Stimulated activated CD8-positive, alpha-beta memory T cell treated with anti-CD3 and anti-CD28 coated beads, Interleukin-7, amount 100 ng/mL, for 48 hours (primary cell): ENCODE measurements at places on chromosomes 3 and 15.

GRCh38 chr15:40891810-40892446 is 2.3 kb upstream of the VPS18 start:
- no peak for DNase-seq

DNA sequence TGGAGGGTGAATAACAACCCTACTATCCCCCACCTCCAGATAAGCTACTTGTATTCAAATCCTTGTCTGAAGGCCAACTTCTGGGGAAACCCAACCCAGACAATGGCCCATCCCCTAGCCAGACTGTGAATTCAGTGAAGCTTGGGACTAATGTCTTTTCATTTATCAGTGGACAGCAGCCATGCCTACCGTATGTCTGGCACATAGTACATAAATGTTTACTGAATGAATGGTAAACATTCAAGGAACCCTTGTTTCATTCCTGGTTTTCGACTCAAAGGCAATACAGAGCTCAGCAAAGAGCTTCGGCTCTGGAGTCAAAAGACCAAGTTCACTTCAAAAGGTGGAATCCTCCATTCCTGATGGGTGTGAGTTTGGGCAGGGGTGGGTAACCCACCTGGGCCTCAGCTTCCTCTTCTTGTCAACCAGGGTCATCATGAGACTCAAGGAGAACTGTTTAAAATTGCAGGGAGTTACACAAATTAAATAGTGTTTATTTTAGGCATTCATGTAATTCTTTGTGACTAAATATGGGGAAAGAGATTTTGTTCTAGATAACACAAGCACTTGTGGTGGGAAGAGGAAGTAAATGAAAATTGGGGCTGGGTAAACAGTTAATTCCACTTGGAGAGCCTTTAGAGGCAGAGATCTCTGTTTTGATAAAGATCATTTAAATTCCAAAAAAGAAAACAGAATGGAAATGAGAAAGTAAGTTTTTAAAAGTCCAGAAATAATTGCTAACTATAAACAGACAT is 303.7 kb upstream of the WNT5A start:
- DNase-seq, result no peak

DNA sequence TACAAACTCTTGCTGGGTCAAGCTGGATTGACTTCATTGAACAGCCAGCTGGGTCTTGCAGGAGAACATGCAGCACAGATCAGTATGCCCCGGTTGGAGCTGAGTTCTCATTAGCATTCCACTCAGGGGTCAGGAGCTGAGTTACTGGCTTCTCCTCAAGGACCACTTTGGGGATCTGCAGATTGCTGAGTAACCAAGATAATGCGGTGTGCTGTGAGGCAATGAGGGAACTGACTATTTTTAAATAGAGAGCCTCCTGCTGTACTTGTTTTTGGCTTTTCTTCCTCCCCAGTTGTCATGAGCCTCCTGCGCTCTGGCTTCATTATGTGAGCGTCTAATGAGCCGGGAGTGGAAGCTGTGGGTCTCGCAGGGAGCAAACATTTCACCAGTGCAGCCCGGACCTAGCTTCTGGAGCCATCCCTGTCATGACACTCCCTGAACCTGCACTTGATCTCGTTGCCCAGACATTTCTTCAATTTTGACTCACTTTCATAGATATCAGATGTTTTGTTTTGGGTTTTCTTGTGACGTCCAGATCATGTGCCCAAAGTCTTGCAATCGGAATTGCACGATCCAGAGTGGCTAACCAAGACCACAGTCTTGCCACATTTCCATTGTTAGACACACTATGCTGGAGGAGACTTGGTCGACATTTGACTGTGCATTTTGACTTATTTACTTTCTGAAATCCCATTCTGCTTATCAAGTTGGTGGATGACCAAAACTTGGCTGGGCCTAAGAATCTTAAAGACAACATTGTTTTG is 327.2 kb downstream of the LRTM1 start:
- no peak for DNase-seq

GRCh38 chr3:13951184-13951583 is 71.3 kb upstream of the WNT7A start:
- DNase-seq, result no peak

GRCh38 chr15:50057905-50058639 is 61.0 kb downstream of the ATP8B4 start:
- DNase-seq, result no peak

DNA sequence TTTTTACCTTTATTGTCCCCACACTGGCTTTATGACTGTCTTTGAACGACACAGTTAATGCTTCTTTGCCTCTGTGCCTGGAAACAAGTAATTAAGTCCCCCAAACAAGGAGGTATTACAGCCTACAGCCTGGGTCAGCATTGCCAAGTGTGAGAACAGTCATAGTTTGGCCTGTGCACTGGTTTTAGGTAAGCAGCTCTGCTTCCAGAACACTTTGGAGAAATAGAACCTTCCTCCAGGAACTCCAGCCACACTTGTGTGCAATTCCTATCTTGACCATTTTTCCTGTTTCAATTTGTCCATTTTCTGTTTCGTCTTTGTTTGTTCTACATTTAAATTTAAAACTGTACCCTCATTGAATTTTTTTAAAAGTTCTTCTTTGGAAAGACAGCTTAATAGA is 568.2 kb downstream of the TUSC7 start:
- no peak for DNase-seq

- no peak for DNase-seq
Measured at GRCh38 chr3:123291404-123291803, 89.7 kb downstream of the SEC22A start.

GRCh38 chr3:13890377-13891016 is 10.6 kb upstream of the WNT7A start:
- no peak for DNase-seq

- no peak for DNase-seq
Measured at GRCh38 chr3:73600293-73600938, 24.3 kb downstream of the PDZRN3 start.

DNA sequence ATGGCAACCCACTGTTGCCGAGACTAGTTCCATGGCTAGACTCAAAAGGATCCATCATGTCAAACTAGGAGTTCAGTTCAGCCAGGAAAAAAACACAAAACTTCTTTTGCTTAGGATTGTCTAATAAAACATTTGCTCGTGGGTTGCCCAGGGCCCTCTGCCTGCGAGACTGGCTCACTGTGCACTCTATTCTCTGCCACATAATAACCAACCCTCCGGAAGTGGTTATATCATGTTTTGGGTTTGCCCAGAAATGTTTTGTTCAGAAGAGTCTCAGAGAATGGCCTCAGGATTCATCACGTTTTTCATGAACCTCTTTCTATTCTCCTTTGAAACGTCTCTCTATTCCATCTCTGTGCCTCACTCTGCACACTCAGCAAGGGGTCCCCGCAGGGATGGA is 216.1 kb downstream of the SV2B start:
- no peak for DNase-seq

- DNase-seq, result no peak
Measured at GRCh38 chr3:135771760-135772159, 193.8 kb upstream of the PPP2R3A start.

DNA sequence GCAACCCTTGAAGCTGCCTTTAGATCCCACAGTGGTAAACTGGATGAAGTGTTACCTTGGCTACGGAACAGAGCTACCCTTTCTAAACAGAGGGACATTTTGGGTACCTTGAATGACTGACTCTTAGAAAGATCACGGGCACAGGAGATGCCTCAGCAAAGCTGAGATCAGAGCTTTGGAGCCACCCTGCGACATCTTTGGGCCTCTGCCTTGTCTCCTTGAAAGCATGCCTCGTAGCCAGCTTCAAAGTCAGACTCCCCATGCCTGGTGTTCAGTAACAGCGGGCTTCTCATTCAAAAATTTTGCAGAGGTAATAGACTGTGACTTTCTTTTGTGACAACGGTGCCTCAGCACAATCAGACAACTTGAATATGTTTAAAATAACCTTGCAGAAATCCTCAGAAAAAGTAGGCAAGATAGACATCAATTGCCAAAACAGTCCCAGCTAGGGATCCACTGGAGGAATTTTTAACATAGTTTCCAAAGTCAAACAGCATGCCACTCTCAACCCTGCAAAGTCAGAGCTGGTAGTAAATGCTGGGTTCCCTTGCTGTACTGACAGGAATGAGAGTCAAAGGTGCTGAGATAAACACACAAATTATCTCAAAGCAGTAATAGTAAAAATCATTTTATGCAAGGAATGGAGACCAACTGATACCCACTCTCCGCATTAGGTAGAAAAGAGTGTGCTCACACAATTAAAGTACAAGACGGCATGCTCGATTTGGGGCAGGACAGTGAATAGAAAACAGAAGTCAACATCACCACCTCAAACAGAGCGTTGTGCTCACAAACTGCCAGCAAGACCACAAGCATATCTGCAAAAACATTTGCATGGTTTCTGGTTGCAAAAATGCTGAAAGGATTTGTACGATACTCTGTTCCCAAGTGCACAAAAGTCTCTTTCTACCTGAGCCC is 82.1 kb downstream of the MYO1E start:
- no peak for DNase-seq

GRCh38 chr3:41405466-41405865 is 206.2 kb downstream of the CTNNB1 start:
- DNase-seq, result no peak

GRCh38 chr3:156448300-156448699 is 106.6 kb downstream of the SSR3 start:
- DNase-seq, result peak; percentile 9

DNA sequence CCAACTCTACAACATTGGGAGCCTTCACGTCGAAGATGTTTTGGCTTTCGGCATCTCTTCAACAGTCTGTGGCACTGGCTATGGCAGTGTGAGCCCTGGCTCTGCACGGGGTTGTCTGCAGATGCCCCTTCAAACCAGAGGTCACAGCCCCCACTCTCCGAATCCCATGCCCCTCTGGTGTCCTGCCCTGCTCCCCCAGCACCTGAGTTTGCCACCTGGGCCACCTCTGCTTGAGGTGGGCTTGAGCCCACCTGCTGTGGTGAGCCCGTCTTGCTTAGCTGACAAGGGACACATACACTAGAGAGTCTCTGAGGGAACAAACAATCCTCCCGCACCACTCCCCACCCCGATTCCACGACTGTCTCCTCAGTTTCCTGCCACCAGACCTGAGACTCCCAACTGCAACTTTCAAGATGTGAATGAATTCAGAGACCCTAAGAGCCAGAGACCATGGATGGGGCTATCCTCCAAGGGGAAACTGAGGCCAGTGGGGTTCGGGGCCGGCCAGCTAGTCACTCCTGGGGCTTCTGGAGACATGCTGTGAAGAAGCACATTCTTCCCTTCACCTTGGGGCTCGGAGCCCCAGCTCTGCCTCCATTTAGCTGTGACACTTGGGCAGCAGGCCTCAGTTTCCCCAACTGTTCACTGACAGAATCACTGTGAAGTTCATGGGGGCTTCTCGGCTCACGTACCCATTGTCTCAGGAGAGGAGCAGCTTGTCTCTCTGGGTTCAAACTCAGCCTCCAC is 44.6 kb downstream of the TPRA1 start:
- DNase-seq, result no peak

- DNase-seq, result no peak
Measured at GRCh38 chr15:92158426-92158825, 235.3 kb upstream of the ST8SIA2 start.

GRCh38 chr3:165197481-165197800 is 1.3 kb upstream of the SLITRK3 start:
- DNase-seq, result no peak

DNA sequence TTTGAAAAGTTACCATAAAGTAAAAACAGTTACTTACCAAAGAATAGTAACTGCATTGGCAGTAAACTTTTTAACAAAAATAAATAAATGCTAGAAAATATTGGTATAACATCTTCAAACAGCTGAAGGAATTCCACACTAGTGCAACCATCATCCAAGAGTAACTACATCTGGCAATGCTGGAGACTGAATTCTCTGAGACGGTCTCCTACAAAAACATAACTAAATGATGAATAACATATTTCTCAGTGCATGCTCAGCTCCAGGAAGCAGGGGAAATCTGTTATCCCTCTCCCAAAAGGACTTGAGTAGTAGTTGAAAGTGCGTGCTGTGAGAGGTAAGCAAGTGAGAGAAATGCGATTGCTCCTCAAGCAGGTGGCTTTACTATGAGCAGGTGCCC is 526.8 kb upstream of the CCDC54 start:
- DNase-seq, result no peak

DNA sequence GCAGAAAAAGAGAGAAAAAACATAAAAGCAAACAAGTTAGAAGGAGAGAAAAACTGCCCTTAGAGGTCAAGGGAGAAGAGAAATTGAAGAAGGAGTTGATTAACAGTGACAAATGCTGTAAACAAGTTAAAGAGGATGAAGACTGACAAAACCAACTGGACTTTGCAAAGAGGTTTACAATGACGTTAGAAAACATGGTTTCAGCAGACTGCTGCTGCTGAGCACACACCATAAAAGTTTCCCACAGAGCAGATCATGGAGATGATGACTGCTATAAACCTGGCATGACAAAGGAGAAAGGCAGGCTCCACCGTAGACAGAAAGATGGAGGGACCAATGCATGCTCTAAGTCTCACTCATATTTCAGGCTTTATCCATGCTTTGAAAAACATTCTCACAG is 78.7 kb downstream of the POLQ start:
- DNase-seq, result no peak

DNA sequence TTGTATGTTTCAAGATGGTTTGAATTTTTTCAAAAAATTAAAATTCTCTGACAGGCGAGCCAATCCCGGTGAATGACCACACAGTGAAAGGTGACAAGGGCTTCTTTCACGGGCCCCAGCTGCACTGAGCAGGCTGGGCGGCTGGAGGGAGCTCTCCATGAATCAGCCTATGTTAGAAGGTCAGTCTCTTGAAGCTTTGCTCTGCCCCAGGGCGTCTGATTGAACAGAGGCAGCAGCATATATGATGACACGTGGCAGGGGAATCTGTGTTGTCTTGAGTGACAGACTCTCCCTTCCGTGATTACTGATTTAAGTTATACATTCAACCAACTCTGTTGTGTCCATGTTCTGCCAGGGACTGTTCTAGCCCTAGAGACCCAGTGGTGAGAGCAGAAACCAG is 51.5 kb downstream of the ISG20 start:
- no peak for DNase-seq

DNA sequence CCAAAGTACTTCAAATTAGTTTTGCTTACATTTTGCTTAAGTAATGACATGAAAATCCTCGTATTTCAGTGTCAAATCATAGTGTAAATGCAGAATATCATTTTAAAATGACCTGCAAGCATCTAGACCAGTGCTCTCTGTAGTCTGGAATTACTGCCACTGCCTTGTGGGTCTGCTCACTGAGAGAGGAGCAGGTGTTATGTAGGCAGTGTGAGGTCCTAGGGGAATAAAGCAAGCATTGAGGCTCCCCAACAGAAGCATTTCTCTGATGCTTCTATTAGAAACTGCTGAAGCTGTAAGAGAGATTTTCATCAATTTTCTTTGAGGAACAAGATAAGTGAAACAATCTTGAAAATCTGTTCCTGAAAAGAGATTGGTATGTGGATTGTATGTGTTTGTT is 253.2 kb downstream of the BBX start:
- no peak for DNase-seq

DNA sequence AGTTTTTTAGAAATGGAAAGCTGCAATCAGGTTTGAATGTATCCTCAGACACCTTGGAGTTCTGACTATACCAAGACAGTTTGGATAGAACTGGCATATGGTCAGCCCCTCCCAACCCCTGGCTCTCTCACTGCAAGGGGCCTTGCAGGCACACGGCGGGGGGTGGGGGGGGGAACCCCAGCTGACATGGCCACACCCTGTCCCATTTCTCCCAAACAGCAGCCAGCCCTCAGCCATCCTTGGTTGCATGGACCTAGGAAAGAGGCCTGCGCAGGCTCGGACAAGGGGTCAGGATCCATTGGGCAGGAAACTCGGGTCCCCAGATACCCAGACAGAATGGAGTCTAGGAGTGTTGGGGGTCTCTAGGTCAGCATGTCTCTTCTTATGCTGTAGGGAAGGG is 14.5 kb downstream of the CAND2 start:
- no peak for DNase-seq

GRCh38 chr3:187679638-187680396 is 9.6 kb upstream of the SST start:
- DNase-seq, result peak; percentile 15

- no peak for DNase-seq
Measured at GRCh38 chr15:51878446-51879386, 49.3 kb downstream of the TMOD3 start.
